Endodermal cell (in vitro differentiated cells): ENCODE measurements at places on chromosomes 11 and 22.

- no peak for DNase-seq
These were observed 34.4 kb downstream of the HIRA start for GRCh38 chr22:19396934-19397733.

DNA sequence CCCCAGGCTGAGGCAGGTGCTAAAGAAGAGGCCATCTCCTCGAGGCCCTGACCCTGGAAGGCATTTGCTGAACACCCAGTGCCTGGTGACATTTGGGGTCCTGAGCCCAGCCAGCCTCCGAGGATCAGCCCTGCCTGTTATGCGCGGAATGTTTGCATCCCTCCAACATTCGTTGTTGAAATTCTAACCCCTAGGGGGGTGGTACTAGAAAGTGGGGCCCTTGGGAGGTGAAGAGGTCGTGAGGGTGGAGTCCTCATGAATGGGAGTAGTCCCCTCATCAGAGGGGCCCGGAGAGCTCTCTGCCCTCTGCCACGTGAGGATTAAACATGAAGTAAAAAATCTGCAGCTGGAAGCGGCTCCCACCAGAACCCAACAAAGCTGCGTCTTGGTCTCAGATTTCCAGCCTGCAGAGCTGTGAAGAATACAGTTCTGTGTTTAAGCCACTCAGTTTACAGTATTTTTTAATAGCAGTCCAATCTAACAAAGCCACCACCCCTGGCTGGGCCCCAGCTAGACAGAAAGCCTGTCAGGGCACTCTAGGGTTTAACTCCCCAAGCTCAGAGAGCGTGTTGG is 35.3 kb upstream of the SEPTIN5 start:
- DNase-seq, result peak; percentile 51

DNA sequence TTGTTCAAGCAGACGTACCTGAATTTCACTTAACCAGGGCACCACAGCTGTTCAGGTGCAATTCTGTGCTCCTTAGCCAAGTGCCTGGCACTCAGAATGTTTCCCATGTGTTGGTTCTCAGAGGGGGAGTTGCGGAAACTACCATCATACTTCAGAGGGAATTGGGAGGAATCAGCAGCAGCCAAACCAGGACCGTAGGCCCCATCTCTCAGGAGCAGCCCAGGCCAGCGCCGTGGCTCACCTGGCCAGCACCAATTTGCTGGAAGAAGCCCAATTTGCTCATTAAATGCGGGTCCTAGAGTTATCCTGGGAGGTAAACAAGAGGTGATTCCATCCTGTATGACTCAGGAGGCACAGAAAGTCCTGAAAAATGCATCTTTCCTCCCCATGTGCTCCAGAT is 435.4 kb downstream of the BRD1 start:
- peak; percentile 20 for DNase-seq

DNA sequence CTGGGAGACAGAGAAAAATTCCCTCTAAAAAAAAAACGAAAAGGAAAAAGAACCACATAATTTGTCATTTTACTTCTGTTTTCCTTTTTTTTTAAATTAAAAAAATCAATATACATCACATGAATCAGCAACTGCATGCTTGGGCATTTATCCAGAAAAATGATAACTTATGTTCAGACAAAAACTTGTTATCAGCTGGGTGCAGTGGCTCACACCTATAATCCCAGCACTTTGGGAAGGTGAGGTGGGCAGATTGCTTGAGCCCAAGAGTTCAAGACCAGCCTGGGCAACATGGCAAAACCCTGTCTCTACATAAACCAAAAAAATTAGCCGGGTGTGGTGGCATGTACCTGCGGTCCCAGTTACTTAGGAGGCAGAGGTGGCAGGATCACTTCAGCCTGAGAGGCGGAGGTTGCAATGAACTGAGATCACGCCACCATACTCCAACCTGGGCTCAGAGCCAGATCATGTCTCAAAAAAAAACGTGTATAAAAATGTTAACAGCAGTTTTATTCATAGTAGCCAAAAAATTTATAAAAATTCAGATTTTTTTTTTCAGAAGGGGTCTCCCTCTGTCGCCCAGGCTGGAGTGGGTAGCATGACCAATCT is 28.5 kb downstream of the AMBRA1 start:
- DNase-seq, result no peak
